ENCODE measurements at places on chromosomes 16 and 17. TPM values are rescaled to one million over a fixed set of nuclear protein-coding genes. Genes with fewer than 3 reads are reported as not detected.

SLC22A31 gene
- total RNA-seq: 1.1 TPM

EXOC3L1 gene
- not detected for total RNA-seq

NBR1 gene
- total RNA-seq: 78.9 TPM

DNA sequence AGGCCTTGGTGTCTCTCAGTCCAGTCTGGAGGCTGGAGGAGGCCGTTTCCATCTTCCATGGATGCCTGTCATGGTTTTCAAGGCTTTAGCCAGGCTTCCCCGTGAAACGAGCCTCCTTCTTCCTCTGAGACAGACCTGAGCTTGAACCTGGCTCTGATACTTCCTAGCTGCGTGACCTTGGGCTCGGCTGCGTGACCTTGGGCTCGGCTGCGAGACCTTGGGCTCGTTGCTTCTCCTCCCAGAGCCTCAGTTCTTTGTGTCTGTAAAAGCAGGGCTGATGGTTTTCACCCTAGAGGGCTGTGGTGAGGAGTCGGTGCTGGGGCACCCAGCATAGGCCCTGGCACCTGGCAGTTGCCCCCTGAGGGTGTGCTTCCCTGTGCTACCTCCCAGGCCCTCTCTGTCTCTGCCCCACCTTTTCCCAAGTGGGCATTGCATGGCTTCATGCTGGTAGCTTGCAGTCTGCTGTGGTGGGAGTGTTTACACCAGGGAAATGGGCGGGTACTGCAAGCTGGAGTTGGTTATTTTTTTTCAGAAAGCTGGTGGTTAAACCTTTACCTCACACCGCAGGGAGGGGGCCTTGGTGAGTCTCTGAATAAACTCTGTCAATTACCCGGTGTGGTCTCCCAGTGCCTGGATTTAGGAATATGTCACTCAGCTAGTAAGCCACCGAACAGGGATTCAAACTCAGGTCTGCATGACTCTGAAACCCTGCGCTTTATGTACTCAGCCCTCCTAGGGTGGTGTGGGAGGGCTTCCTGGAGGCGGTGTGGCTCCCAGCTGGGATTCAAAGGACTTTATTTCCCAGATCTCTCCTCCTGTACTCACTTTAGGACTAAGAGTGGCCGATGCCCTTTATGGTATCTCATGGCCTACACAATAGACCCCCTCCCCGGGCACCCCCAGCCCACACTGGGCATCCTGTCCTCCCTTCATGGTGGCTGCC is 129.0 kb upstream of the CIBAR2 start:
- no peak for DNase-seq

DNA sequence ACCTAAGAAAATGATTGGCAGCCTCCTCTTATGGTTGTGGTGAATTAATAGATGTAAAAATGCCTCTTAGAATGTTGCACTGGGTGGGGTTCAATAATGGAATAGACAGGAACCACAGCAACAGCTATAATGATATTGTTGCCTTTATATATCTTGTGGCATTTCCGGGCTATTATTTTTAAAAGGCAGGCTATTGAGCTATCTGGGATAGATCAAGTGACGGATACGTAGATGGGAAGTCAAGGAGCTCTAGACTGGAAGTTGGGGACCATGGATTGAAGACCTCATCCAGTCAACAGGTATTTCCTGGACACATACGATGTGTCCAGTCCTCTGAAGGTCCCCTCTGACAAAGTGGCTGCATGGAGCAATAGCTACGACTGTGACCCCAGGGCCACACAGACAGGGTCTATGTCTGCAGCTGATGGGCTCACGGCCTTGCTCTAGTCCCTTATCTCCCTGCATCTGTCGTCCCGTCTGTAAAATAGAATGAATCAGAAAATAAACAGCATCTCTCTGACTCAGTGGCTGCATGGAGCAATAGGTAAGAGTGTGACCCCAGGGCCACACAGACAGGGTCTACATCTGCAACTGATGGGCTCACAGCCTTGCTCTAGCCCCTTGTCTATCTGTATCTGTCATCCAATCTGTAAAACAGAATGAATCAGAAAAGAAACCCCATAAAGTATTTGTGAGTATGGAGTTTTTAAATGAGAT is 117.7 kb upstream of the FOXF1 start:
- no peak for DNase-seq

- no peak for DNase-seq
Measured at GRCh38 chr17:76270127-76270592, 5.0 kb downstream of the UBALD2 start.

GRCh38 chr17:57570724-57571344 is 174.3 kb downstream of the CCDC182 start:
- no peak for DNase-seq

DNA sequence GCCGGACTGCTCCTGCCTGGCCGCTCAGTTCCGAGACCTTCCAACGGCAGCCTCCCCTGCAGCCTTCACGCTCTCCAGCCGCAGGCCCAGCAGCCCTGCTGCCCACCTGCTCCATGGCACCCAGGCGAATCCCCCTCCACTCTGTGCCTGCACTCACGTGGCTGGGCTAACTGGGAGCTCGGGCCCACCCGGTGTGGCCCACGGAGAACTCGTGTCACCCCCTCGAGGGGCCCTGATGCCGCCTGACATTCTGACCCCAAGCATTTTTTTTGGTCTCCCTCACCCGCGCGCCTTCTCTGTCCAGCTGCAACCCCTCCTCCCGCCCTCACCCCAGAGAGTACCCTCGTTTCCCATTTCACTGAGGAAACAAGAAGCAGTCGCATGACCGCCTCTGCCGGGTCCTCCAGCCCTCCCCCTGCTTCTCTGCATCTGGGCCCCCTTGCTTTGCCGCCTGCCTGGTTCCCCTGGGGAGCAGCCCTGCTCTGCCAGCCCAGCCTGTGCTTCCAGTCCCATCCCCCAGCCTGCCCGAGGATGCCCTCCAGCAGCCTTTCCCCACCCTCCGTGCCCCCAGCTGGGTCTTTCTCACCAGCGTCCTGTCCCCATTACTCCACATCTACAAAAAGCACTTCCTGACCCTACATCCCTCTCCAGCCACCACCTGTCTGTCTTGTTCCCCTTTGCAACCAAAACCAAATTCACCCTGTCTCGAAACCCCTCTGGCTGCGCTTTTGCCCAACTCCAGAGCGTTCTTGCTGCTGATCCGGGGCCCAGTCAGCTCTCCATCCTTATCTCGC is 146.4 kb upstream of the CHMP6 start:
- DNase-seq: no peak

DNA sequence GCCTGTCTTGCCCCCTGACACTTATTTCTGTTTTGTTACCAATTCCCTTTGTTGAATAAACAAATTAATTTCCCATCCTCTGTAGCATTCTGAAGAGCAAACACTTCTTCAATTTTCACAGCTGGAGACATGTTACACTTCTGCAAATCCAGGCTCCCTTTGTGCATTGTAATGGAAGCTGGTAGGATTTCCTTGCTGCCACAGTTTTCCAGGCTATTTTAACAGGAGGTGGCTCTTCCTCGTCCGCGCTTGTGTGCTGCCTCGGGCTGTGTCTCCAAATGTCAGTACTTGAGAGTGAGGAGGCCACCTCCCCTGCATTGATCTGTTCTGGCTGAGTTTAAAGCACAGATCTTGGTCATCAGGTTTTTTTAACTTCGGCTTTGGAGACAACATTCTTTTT is 40.0 kb downstream of the SOST start:
- DNase-seq: no peak
